MCF 10A (cell line): ENCODE measurements at places on chromosomes 6 and 20. TPM values are rescaled to one million over a fixed set of nuclear protein-coding genes. Genes with fewer than 3 reads are reported as not detected.

Gene ENPP3
- total RNA-seq, result not detected in 2 replicates

Gene ARG1
- not detected in 2 replicates for total RNA-seq

Gene BTN1A1
- not detected in 2 replicates for total RNA-seq

Gene KHDC1L
- total RNA-seq, result not detected in 2 replicates

Gene GSTA1
- total RNA-seq, result not detected in 2 replicates

Gene SLPI
- 273 and 284 TPM in 2 replicates for total RNA-seq

Gene CCN6
- total RNA-seq, result not detected in 2 replicates

Gene SNRPB
- 236 and 240 TPM in 2 replicates for total RNA-seq

Gene ADGRG6
- total RNA-seq, result 28.8 and 44.2 TPM in 2 replicates

Gene SRC
- total RNA-seq, result 28.1 and 29.5 TPM in 2 replicates

Gene SOBP
- 0.21 and 0.47 TPM in 2 replicates for total RNA-seq

Gene MYL9
- 4.3 and 7.9 TPM in 2 replicates for total RNA-seq

Gene ZC3H12D
- 0.29 TPM in 1 of 2 replicates, not detected in the other for total RNA-seq

Gene CTCFL
- total RNA-seq, result not detected in 2 replicates

Gene EFCAB8
- not detected in 2 replicates for total RNA-seq

Gene CARMIL1
- total RNA-seq, result 23.0 and 25.2 TPM in 2 replicates

Gene C20orf173
- not detected in 2 replicates for total RNA-seq

Gene SOX18
- total RNA-seq, result 0.16 and 0.22 TPM in 2 replicates

Gene SMOC2
- total RNA-seq, result not detected in 2 replicates

Gene COL19A1
- not detected in 2 replicates for total RNA-seq

Gene DUSP15
- total RNA-seq, result not detected in 2 replicates

Gene OPRL1
- 0.12 and 0.15 TPM in 2 replicates for total RNA-seq

Gene KCNK5
- total RNA-seq, result 1.3 and 2.6 TPM in 2 replicates

Gene PRICKLE4
- total RNA-seq, result 0.93 and 1.5 TPM in 2 replicates

Gene ULBP2
- total RNA-seq, result 3.1 and 5.2 TPM in 2 replicates

Gene ID4
- total RNA-seq, result not detected in 2 replicates

Gene GCM1
- not detected in 2 replicates for total RNA-seq

Gene TFAP2A
- 78.2 and 87.4 TPM in 2 replicates for total RNA-seq

Gene GPX5
- total RNA-seq, result not detected in 2 replicates

Gene MRPL2
- total RNA-seq, result 155 and 174 TPM in 2 replicates

Gene NKX2-2
- total RNA-seq, result not detected in 2 replicates

Gene LAMA5
- total RNA-seq, result 266 and 292 TPM in 2 replicates

Gene ARMC2
- total RNA-seq, result 1.6 and 3.2 TPM in 2 replicates

Gene DDX43
- total RNA-seq, result not detected in 2 replicates

Gene ZNF831
- total RNA-seq, result not detected in 2 replicates

Gene MYLK4
- 0.93 and 1.1 TPM in 2 replicates for total RNA-seq

Gene PPP2R5D
- total RNA-seq, result 16.5 and 17.9 TPM in 2 replicates

Gene MEP1A
- not detected in 2 replicates for total RNA-seq

Gene PROKR2
- not detected in 2 replicates for total RNA-seq

Gene KIF25
- not detected in 2 replicates for total RNA-seq

Gene CLIC5
- total RNA-seq, result not detected in 2 replicates

Gene SLC22A2
- total RNA-seq, result not detected in 2 replicates

Gene MUC21
- not detected in 2 replicates for total RNA-seq

Gene SLC26A8
- not detected in 2 replicates for total RNA-seq

Gene THBD
- total RNA-seq, result 15.4 and 36.2 TPM in 2 replicates

Gene RBPJL
- not detected in 2 replicates for total RNA-seq

Gene SPTLC3
- 15.6 and 20.3 TPM in 2 replicates for total RNA-seq

Gene TPBG
- 72.9 and 96.9 TPM in 2 replicates for total RNA-seq

Gene NR2E1
- total RNA-seq, result not detected in 2 replicates

Gene SIRPB2
- 1.3 and 1.8 TPM in 2 replicates for total RNA-seq

Gene CEP85L
- total RNA-seq, result 8.4 and 10.0 TPM in 2 replicates

Gene KIAA1755
- not detected in 2 replicates for total RNA-seq

Gene LGSN
- total RNA-seq, result not detected in 2 replicates

Gene STMND1
- total RNA-seq, result not detected in 2 replicates

Gene TGM3
- total RNA-seq, result not detected in 2 replicates
